ENCODE measurements at places on chromosomes 16 and 17.
A peak's percentile ranks its signal among the peaks of the same experiment; 100 is the strongest.

DNA sequence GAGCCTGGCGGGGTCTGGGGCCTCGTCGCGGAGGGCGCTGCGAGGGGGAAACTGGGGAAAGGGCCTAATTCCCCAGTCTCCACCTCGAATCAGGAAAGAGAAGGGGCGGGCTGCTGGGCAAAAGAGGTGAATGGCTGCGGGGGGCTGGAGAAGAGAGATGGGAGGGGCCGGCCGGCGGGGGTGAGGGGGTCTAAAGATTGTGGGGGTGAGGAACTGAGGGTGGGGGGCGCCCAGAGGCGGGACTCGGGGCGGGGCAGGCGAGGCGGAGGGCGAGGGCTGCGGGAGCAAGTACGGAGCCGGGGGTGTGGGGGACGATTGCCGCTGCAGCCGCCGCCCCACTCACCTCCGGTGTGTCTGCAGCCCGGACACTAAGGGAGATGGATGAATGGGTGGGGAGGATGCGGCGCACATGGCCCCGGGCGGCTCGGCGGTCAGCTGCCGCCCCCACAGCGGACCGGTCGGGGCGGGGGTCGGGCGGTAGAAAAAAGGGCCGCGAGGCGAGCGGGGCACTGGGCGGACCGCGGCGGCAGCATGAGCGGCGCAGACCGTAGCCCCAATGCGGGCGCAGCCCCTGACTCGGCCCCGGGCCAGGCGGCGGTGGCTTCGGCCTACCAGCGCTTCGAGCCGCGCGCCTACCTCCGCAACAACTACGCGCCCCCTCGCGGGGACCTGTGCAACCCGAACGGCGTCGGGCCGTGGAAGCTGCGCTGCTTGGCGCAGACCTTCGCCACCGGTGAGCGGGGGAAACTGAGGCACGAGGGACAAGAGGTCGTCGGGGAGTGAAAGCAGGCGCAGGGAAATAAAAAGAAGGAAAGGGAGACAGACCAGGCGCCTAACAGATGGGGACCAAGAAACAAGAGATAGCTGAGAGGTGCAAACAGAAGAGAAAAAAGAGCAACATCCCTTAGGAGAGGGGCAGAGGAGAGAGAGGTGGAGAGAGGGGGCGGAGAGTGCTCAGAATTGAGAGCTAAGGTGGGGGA is at the start of gene PNMT:
Gene PNMT, plus strand, starts transcription at position 509 of the 980 bp plus-strand sequence. Its CDS starts 23 bp downstream, at position 532.
- no peak within 1 kb of the TSS for H3K4me3 ChIP-seq
- H3K27ac ChIP-seq = no peak within 1 kb of the TSS
- no peaks in the 10 kb centered on the region for H3K36me3 ChIP-seq
- peak; percentile 86 for DNase-seq
- no peaks in the 10 kb centered on the region for H3K27me3 ChIP-seq
- no peaks in the 10 kb centered on the region for H3K4me1 ChIP-seq

DNA sequence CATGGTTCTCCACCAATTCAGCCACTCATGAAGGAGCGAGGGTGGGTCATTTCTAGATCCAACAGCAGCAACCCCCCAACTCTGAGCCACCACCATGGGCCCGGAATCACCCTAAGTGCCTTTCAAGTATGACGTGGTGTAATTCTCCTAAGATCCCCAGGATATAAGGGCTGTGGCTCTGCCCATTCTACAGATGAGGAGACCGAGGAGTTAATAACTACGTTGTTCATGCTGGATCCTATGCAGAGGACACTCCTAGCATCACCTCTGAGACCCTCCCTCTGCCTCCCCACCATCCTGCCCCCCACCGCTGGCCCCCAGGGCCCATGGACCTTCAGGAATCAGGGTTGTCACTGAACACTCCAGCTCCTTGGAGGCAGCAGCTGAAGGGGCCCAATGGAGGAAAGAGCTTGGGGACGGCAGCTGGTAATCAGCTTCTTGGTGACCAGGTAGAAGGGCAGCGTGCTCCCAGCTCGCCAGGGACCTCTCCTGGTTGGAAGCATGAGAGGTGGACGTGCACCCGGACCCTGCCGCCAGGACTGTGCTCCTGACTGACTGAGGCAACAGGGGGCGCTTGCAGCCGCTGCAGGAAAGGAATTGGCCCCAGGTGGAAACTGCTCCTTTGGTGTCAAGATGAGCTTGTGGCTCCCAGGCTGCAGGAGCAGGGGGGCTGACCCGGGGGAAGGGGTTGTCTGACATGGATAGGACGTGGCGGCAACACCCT is 28.2 kb upstream of the CACNG1 start:
- H3K27me3 ChIP-seq = no peaks in the 10 kb centered on the region
- no peaks in the 10 kb centered on the region for H3K4me1 ChIP-seq
- DNase-seq = no peak

GRCh38 chr17:32927724-32928585 is at the start of gene TMEM98:
TMEM98 (plus strand) TSS chr17:32928153; CDS start chr17:32931529, 3,376 bp downstream.
- DNase-seq = peak; percentile 81
- H3K36me3 ChIP-seq = no peaks in the 10 kb centered on the region
- H3K4me1 ChIP-seq = no peaks in the 10 kb centered on the region
- H3K27ac ChIP-seq = no peak within 1 kb of the TSS

DNA sequence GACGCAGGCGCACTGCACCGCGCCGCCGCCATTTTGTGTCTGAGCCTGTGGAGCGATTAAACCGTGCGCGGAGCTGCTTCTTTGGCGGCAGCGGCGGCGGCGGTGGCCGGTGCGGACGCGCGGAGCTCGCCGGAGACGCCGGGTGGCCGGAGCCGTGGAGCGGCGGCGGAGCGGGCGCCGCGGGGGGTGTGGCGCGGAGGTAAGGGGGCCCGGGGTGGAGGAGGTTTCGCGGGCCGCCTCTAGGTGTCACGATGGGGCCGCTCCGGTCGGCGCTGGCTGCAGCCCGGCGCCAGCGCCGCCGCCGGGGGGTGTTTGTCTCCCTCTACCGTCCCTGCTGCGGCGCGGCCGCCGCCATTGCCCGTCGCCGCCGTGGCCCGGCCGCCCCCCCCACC is at the start of gene CTCF:
Gene CTCF, plus strand, starts transcription at position 1 of the 392 bp plus-strand sequence. CDS start 48,307 bp downstream, outside the sequence.
- H3K27me3 ChIP-seq = no peaks in the 10 kb centered on the region
- no peaks in the 10 kb centered on the region for H3K4me1 ChIP-seq
- H3K36me3 ChIP-seq = no peaks in the 10 kb centered on the region

DNA sequence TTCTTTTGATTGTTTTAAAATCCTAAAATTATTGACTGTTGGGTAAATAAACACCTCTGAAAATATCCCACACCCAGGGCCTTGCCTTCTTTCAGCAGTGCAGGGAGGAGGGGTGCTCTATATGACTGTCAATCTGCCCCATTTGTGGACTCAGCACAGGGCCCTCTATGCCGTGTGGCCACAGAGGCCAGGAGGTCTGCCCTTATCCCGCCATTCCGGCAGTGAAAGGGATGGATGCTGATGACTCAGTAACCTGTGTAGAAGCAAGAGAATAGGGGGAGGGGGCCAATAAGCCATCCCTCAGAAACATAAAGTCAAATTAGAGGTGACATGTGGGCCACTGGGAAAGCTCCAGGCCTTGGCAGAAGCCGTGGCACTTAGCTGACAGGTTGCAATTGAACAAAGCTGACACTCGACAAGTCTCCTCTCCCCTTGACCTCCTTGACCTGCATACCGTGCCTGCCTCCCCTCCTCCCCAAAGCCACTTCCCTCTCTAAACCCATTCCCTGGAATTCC is 281.4 kb upstream of the DYNLRB2 start:
- H3K4me1 ChIP-seq = no peaks in the 10 kb centered on the region
- H3K27ac ChIP-seq = no peak overlapping the region
- DNase-seq = no peak
- H3K36me3 ChIP-seq = no peaks in the 10 kb centered on the region
- no peak overlapping the region for H3K4me3 ChIP-seq
